ENCODE measurements at places on chromosomes 6 and 20. TPM values are rescaled to one million over a fixed set of nuclear protein-coding genes. Genes with fewer than 3 reads are reported as not detected.

The CD40 gene
- 9.3 TPM for polyA plus RNA-seq

The VWA7 gene
- 6.6 TPM for polyA plus RNA-seq

DNA sequence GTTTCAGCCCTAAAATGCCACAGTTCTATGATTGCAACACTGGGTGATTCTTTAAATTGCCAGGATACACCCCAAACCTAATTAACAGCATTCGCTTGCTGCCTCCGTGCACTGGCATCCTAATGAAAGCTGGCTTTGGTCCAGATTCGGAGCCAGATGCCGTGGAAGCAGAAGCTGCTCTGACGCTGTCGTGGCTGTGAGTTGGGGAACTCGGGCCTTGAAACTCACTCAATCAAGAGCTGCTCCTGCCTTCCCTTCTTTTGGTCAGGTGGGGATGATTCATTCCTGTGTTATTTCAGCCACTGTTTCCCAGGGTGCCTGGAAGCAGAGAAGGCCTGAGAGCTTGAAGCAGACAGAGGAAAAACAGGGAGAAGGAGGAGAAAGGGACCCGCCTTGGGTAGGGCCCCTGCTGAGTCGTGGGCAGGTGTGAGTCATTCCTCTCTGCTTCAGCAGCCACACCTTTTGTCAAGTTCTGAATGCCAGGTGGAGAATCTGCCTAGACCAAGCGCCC, 36.2 kb upstream of the DSP start:
- no peak for DNase-seq

GRCh38 chr20:8133851-8134451, 1.9 kb downstream of the PLCB1 start:
- no peak for DNase-seq

GRCh38 chr20:41003143-41003935, 25.3 kb upstream of the TOP1 start:
- peak; percentile 38 for DNase-seq

GRCh38 chr20:51193066-51193772, 170.3 kb upstream of the KCNG1 start:
- no peak for DNase-seq

The COX4I2 gene
- polyA plus RNA-seq, result 103 TPM

GRCh38 chr6:29736563-29736962, 13.3 kb downstream of the HLA-F start:
- DNase-seq, result no peak

The SNAI1 gene
- polyA plus RNA-seq, result 1.8 TPM

The TRMT11 gene
- polyA plus RNA-seq, result 13.2 TPM

DNA sequence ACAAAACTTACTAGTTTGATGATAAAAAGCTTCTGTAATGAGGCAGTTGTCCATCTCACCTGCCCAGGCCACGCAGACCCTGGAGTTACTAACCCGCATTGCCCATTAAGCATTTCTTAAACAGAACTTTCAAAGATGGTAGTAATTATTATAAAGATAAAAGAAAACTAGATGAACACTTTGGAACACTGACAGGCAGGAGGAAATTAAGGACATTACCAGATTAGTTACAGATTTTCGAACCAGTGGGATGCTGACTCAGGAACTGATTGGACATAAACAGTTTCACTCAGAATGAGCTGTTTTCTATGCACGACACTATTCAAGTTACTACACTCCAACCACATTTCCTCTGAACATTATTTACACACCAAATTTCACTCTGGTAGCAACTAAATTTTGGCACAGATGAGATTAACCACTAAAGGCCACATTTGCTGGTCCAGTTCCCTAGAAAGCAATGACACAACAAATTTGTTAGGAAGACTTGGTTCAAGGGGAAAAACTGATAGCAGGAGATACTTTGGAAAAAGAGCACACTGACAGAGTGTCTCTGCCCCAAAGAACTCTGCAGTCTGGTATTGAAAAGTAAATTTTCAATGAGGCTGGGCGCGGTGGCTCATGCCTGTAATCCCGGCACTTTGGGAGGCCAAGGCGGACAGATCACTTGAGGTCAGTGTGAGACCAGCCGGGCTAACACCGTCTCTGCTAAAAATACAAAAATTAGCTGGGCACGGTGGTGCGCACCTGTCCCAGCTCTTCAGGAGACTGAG, 3.0 kb downstream of the ROMO1 start:
- DNase-seq, result no peak

GRCh38 chr20:31568041-31568731, 36.9 kb upstream of the ID1 start:
- no peak for DNase-seq

The SPTLC3 gene
- 0.45 TPM for polyA plus RNA-seq

Data from heart right ventricle (tissue), 16 donors.